Stimulated activated CD4-positive, alpha-beta T cell treated with anti-CD3 and anti-CD28 coated beads, Interleukin-2, amount 100 ng/mL, for 24 hours (primary cell): ENCODE measurements at places on chromosomes 11 and 22.

DNA sequence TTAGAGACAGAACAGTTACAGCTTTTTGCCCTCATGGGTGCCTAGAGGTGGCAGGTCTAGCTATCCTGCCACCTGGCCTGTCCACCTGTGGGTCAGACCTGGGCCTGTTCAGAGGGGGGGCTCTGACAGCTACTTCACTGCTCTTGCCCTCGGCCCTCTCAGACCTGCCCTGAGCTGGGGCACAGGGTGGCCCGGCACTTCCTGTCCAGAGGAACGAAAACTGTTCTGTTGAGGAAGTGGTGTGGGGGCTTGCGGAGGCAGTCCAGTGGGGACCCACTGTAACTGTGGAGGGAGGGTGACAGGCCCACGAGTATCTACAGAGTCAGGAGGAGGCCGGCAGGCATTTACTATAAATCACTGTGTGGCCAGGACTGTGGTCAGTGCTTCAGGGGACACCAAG lies 16.2 kb downstream of the TESMIN start:
- DNase-seq, result no peak

DNA sequence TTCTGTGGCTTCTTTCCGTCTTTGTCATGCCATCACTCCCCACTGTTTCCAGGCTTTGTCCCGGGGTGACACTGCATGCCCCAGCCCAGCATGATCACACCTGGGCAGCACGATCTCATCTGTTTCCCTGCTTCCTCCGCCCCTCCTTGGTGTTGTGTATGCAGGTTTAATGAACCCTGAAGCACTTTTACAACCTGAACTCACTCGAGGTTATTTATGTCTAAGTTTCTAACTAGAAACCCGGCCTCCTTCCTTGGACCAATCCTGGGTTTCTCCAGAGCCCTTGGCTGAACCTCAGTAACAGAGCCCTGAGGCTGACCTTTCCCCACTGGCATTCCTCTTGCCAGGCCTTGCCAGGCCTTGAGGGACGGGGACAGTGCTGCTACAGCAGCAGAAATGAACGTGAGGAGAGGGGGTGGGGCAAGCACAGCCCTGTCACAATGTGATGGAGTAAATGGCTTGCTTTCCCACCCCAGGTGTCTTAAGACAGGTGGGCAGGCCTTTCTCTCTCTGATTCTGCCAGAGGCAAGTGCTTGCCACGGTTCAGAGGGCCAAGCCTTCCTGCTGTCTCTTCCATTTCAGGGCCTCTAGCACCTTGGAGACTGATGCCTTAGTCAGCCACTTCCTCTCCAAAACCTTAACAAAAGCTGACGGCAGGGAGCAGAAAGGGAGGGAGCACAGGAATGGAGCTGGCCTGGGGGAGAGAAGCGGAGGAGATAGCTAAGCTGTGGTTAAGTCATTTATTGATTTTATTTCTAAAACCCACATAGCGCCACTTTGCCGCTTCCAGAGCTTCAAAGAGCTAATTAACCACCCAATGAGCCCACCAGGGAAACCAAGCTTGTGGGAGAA lies 3.1 kb upstream of the PYGM start:
- DNase-seq, result no peak

DNA sequence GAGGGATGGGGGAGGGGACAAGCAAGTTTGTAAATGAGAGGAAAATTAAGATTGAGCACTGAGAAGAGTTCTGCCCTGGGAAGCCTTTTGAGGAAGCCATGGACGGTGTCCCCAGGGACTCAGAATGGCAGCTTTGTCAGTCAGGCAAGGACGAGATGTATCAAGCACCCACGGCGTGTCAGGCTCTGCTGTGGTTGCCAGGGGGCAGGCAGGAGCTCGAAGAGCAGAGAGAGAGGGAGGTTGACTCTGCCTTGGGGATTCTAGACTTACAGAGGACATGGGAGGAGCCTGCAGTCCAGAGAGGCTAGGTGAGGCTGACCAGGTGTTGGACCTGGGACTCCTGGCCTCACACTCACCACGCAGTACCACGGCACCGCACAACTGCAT lies 29.1 kb upstream of the SYT7 start:
- no peak for DNase-seq

- no peak for DNase-seq
Observed at GRCh38 chr22:46041642-46042041, 64.7 kb upstream of the WNT7B start.

GRCh38 chr11:6204706-6205105 lies 651 bp upstream of the C11orf42 start:
- DNase-seq, result no peak

- no peak for DNase-seq
Observed at GRCh38 chr22:21896951-21897513, 29.6 kb upstream of the MAPK1 start.

GRCh38 chr11:92475819-92476218 lies 251.2 kb downstream of the FAT3 start:
- DNase-seq, result no peak

DNA sequence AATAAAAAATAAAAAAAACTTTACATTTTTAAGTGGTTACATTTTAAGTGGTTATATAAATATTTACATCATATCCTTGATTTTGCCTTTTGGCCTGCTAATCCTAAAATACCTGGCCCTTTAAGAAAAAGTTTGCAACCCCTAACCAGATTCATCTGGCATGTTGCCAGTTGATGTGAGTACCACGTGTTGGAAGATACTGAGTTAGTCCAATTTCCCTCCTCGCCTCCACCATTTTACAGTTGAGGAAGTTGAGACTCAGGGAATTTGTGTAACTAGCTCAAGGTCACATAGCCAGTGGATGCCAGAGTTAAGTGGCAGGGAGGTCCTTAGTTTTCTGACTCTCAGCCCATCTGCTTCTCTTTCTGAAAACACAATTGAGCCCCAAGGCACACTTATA lies 5.1 kb downstream of the ELF5 start:
- no peak for DNase-seq

- DNase-seq, result no peak
Observed at GRCh38 chr11:32081901-32082300, 9.0 kb upstream of the RCN1 start.

DNA sequence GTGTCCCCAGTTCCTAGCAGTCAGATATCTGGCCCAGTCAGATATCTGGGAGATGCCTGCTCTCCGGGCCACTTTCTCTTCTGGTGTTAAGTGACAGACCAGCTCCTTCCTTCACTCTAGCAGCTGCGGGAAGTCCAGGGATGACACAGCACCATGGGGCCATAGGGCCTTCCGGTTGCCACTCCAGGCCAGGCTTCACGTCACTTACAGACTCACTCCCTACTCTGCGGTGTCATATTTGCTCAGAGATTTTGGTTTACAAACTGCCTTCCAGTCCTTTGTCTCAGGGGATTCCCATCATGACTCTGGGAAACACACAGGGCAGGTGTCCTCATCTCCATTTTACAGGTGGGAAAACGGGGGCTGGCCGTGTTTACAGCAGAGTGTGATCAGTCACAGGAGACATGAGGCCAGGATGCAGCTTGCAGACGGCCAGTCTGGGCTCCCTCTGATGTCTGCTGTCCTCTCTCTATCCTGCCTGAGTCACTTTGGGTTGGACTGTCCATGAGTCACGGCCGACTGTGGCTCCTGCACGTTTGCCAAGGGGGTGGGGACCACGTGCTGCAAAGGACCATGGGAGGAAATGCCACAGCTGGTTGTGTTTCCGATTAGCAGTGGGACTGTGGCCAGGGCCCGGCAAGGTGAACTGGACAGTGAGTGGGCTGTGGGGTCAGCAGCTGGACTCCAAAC lies 8.2 kb upstream of the TBC1D22A start:
- DNase-seq, result no peak

- no peak for DNase-seq
Observed at GRCh38 chr11:64415286-64415685, 56.3 kb downstream of the RPS6KA4 start.

DNA sequence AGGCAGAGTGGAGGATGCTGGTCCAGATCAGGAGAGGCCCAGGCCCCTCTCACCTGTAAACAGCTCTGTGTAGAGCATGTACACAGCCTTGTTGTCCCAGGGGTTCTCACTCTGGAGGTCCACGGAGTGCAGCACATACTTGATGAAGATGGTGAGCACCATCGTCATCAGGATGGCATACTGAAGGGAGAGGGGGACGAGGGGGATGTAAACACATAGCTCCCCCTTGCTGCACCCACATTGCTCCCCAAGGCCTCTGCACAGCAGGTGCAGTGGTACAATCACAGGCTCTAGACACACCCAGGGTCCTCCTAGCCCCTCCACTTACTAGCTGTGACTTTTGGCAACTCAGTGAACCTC lies 2.9 kb downstream of the SYVN1 start:
- no peak for DNase-seq

GRCh38 chr11:48538991-48539390 lies 50.4 kb downstream of the OR4A47 start:
- DNase-seq, result no peak

GRCh38 chr11:125446279-125446678 lies 49.8 kb downstream of the FEZ1 start:
- DNase-seq, result no peak

DNA sequence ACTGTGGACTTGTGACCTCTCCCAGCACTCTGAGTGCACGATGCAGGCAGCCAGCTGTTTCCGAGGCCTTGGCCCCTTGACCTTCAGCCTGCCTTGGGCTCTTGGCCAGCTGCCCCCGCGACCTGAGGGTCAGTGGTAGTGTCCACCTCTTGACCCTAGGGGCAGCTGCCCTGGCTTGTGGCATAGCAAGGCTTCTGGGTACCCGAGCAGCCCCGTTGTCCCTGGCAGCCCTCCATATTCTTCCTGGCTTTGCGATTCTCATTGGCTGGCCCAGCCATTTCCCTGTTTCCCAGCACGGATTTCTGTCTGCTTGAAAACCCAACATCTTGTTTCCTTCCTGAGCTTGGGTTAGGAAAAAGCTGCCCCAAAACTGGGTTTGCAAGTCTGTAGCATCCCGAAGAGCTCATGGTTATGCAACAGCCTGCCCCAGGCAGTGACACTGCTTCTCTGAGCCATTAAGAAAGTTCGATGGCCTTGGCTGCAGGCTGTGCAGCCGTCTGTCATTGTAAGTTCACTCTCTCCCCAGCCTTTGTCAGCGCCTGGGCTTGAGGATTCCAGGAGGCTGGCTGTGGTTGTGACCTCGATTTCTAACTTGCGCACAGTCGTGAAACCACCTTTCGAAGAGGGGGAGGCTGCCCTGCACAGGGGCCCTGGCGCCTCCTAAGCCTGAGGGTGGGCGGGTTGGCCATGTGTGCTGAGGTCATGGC lies 48.8 kb downstream of the FBLN1 start:
- no peak for DNase-seq

- DNase-seq, result no peak
Observed at GRCh38 chr11:76885390-76886097, 24.8 kb downstream of the ACER3 start.

DNA sequence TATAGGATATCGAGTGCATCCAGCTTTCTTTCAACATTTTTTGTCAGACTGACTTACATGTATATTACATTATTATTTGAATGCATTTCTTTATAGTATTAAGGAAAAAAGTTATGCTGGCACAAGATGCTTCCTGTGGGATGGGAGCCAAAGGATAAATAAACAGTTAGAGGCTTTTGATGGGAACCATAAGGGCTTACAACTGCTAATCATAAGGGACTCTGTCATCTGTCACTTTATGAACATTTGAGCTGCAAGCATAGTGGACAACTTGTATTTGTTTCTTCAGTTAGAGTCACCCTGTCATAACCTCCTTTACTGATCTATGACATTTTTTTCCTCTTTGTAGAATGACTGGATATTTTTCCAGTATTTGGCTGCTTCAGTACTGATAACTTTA lies 132.4 kb upstream of the CHORDC1 start:
- no peak for DNase-seq

DNA sequence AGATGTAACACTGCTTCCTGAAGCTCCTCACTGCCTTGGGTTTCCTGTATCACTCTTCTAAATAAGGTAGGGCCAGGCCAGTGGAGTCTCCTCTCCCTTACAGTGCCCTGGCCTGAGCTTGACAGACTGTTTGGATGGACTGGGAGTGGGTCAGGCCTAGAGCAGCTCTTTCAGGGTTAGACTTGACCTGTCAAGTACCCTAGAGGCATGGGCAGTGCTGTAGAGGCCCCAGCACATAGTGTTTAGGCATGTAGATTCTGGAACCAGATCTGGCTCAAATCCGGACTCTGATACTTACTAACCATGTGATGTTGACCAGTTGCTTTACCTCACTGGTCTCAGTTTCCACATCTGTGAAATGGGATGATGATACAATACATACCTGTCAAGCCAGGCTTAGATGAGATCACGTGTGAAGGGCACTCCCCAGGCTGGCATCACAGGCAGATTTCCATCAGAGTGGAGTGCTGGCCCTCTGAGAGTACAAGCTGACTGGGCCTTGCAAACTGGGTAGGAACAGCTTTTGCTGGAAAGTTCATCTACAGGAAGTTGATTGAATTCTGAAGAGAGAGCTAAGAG lies 1.4 kb upstream of the MICAL2 start:
- DNase-seq, result no peak

- DNase-seq, result no peak
Observed at GRCh38 chr22:40487663-40488249, 117.4 kb downstream of the SGSM3 start.
